Bronchial smooth muscle cell (primary cell): ENCODE measurements at places on chromosomes 12 and 14. TPM values are rescaled to one million over a fixed set of nuclear protein-coding genes. Genes with fewer than 3 reads are reported as not detected.

The FGD4 gene
- 5.2 and 13.7 TPM in 2 replicates for total RNA-seq

The VDR gene
- 3.8 and 5.3 TPM in 2 replicates for total RNA-seq

The UNC79 gene
- 0.16 and 0.17 TPM in 2 replicates for total RNA-seq

The IL23A gene
- 0.09 TPM in 1 of 2 replicates, not detected in the other for total RNA-seq

The VAMP1 gene
- 17.0 and 18.9 TPM in 2 replicates for total RNA-seq

The OR6C70 gene
- not detected in 2 replicates for total RNA-seq

The INSM2 gene
- not detected in 2 replicates for total RNA-seq

The EIF2B2 gene
- total RNA-seq = 29.8 and 48.1 TPM in 2 replicates

The RFX4 gene
- total RNA-seq = not detected in 2 replicates

The CLEC1A gene
- not detected in 2 replicates for total RNA-seq

The LRTM2 gene
- total RNA-seq = not detected in 2 replicates

The TEX52 gene
- total RNA-seq = not detected in 2 replicates

The OVCH1 gene
- total RNA-seq = under 0.01 TPM in 2 replicates

The IFI27L1 gene
- 18.1 and 30.9 TPM in 2 replicates for total RNA-seq

The LRP1 gene
- 384 and 619 TPM in 2 replicates for total RNA-seq

The KCNA5 gene
- not detected in 2 replicates for total RNA-seq

The DPY19L2 gene
- total RNA-seq = 0.63 and 4.8 TPM in 2 replicates

The MYL6B gene
- 124 and 137 TPM in 2 replicates for total RNA-seq

The NINJ2 gene
- 2.7 and 3.0 TPM in 2 replicates for total RNA-seq

The HCAR2 gene
- not detected in 2 replicates for total RNA-seq

The GPR68 gene
- 10.4 and 42.4 TPM in 2 replicates for total RNA-seq

The ASB2 gene
- total RNA-seq = 0.09 and 0.32 TPM in 2 replicates

The DAO gene
- not detected in 2 replicates for total RNA-seq

The SLCO1B1 gene
- not detected in 2 replicates for total RNA-seq

The KRT85 gene
- not detected in 2 replicates for total RNA-seq

The FCF1 gene
- total RNA-seq = 21.0 and 28.7 TPM in 2 replicates

The LGR5 gene
- not detected in 2 replicates for total RNA-seq

The POU6F1 gene
- total RNA-seq = 1.6 and 2.6 TPM in 2 replicates

The PTCSC3 gene
- not detected in 2 replicates for total RNA-seq

The SAV1 gene
- total RNA-seq = 28.9 and 31.4 TPM in 2 replicates

The GCH1 gene
- 1.1 and 2.3 TPM in 2 replicates for total RNA-seq

The PDE3A gene
- 0.60 and 2.2 TPM in 2 replicates for total RNA-seq

The VASH1 gene
- total RNA-seq = 3.2 and 3.9 TPM in 2 replicates

The PAPLN gene
- total RNA-seq = 1.7 and 4.6 TPM in 2 replicates

The LALBA gene
- not detected in 2 replicates for total RNA-seq

The KDM2B gene
- total RNA-seq = 17.7 and 18.4 TPM in 2 replicates

The C12orf54 gene
- not detected in 2 replicates for total RNA-seq

The AACS gene
- total RNA-seq = 24.7 and 27.6 TPM in 2 replicates

The YAF2 gene
- 5.8 and 12.5 TPM in 2 replicates for total RNA-seq

The NCAPD2 gene
- 16.9 and 28.1 TPM in 2 replicates for total RNA-seq

The CD69 gene
- total RNA-seq = not detected in 2 replicates

The CCDC177 gene
- 0.09 TPM in 1 of 2 replicates, not detected in the other for total RNA-seq

The MYF6 gene
- total RNA-seq = not detected in 2 replicates

The APOF gene
- total RNA-seq = not detected in 2 replicates

The WNT1 gene
- total RNA-seq = not detected in 2 replicates

The BCL7A gene
- 2.0 and 2.8 TPM in 2 replicates for total RNA-seq

The CISTR gene
- total RNA-seq = not detected in 2 replicates

The PTHLH gene
- total RNA-seq = 0.17 and 0.47 TPM in 2 replicates

The NOXRED1 gene
- 0.26 and 0.32 TPM in 2 replicates for total RNA-seq

The MSRB3 gene
- 21.4 and 23.3 TPM in 2 replicates for total RNA-seq

The TAS2R10 gene
- 0.60 and 1.3 TPM in 2 replicates for total RNA-seq

The NGB gene
- total RNA-seq = not detected in 2 replicates

The HRK gene
- under 0.01 TPM in 1 of 2 replicates, not detected in the other for total RNA-seq
